Neural crest cell (in vitro differentiated cells): ENCODE measurements at places on chromosomes 11 and 22. TPM values are rescaled to one million over a fixed set of nuclear protein-coding genes. Genes with fewer than 3 reads are reported as not detected.

MAJIN gene
- total RNA-seq: not detected in 2 replicates

CACNA1I gene
- 0.07 TPM in 2 replicates for total RNA-seq

DCUN1D5 gene
- total RNA-seq: 38.8 and 39.1 TPM in 2 replicates

DCDC1 gene
- total RNA-seq: 2.3 and 2.6 TPM in 2 replicates

GRCh38 chr22:29621761-29622526 lies 18.5 kb downstream of the NF2 start:
- H3K4me1 ChIP-seq: peaks cover 26% of the 10 kb centered on the region
- no peaks in the 10 kb centered on the region for H3K27me3 ChIP-seq
- no peaks in the 10 kb centered on the region for H3K36me3 ChIP-seq
- no peak overlapping the region for H3K4me3 ChIP-seq

- no peak for DNase-seq
- H3K36me3 ChIP-seq: no peaks in the 10 kb centered on the region
- H3K4me1 ChIP-seq: peaks cover 3% of the 10 kb centered on the region
Measured at GRCh38 chr11:59254286-59254685, 41.6 kb upstream of the MPEG1 start.

DNA sequence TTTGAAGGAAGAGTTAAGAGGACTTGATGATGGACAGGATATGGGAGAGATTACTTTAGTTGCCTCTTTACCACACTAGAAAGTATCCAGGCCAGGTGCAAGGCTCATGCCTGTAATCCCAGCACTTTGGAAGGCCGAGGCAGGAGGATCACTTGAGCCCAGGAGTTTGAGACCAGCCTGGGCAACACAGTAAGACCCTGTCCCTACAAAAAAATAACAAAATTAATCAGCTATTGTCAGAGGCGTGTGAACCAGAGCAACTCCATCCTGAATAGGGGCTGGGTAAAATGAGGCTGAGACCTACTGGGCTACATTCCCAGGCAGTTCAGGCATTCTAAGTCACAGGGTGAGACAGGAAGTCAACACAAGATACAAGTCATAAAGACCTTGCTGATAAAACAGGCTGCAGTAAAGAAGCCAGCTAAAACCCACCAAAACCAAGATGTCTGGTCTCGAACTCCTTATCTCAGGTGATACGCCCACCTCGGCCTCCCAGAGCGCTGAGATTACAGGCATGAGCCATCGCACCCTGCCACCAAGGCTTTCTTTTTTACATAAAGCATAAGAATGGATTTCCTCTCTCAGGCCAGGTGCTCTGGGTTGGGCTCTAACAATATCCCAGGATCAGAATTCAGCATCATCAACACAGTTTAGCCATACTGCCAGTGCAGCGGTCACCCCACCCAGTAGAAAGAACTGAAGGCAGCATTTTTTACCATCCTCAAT lies 17.8 kb downstream of the PI4KA start:
- no peaks in the 10 kb centered on the region for H3K27me3 ChIP-seq
- H3K4me1 ChIP-seq: peaks cover 14% of the 10 kb centered on the region
- no peak for DNase-seq
- H3K4me3 ChIP-seq: no peak overlapping the region

DNA sequence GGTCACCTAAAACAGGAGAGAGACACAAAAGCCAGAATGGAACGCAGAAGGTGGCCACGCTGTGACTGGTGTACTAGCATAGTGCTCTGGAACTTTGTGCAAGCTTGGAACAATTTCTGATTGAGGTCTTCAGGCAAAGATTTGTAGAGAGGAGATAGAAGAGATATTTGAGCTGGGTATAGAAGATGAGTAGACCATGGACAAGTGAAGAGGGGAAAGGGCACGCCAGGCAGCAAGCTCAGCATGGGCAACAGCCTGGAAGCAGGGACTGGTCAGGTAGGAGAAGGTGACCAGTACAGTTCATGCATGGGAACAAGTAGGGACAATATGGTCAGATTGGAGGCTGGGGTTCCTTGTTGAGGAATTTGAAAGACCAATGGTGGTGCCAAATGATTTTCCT lies 24.4 kb downstream of the MYO18B start:
- no peaks in the 10 kb centered on the region for H3K4me1 ChIP-seq
- no peak for DNase-seq
- peaks cover 5% of the 10 kb centered on the region for H3K36me3 ChIP-seq
- H3K27ac ChIP-seq: no peak overlapping the region

DNA sequence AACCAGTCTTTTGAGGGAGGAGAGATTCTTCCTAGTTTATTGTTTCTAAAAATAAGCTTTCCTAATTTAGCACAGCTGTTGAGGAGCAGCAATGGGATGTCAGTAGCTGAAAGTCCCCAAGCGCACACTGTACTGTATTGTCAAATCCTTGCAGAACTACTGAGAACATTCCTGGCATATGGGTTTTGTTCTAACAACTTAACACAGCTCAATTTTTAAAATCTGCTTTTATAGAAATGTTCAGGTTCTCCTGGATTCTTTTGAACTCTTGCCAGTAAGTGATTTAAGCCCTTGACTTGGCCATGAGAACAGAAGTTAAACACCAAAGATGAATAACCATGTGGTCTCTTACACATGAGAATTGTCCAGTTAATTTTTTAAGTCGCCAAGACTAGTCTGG lies 218.6 kb downstream of the FAT3 start:
- no peak overlapping the region for H3K4me3 ChIP-seq
- H3K27ac ChIP-seq: no peak overlapping the region
- peaks cover 19% of the 10 kb centered on the region for H3K4me1 ChIP-seq
- H3K36me3 ChIP-seq: no peaks in the 10 kb centered on the region
- H3K27me3 ChIP-seq: no peaks in the 10 kb centered on the region
- DNase-seq: no peak

DNA sequence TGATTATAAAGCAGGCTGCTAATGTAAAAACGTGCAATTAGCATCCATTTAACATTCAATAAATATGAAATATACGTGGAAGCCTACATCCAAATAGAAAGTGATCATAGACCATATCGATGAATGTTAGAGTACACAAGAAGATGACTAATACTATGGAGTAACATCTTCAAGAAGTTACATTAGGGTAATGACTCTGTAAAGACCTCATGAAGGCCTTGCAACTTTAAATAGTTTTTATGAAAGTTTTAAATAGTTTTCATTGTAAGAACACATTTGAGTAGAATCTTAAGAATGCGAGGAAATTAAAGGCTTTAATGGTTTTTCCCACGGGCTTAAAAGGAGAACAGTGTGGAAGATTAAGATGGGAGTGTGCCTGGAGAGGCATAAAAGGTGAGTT lies 1.4 kb downstream of the TRIM34 start:
- H3K27me3 ChIP-seq: no peaks in the 10 kb centered on the region
- DNase-seq: no peak
- peaks cover 25% of the 10 kb centered on the region for H3K4me1 ChIP-seq
- H3K27ac ChIP-seq: no peak overlapping the region
- H3K36me3 ChIP-seq: peaks cover 2% of the 10 kb centered on the region
- no peak overlapping the region for H3K4me3 ChIP-seq

DNA sequence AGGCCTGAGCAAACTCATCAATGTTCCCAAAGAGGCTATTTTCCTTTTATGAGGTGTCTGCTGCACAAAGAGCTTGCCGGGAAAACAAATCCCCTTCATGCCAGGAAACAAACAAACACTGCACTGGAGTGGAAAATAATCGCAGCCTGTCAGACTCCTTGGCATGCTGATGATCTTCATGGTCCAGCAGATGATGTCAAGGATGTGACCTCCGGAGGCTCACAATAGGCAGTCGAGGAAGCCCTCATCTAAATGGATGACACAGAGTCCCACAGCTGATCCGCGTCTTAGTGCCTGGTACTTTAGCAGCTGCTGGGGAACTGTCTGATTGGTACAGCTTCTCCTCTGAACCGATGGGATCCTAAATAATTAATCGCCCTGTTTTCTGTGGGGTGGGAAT lies 187.6 kb downstream of the TENM4 start:
- peak overlapping the region; percentile 84 for H3K27ac ChIP-seq
- H3K36me3 ChIP-seq: no peaks in the 10 kb centered on the region
- DNase-seq: no peak
- H3K4me3 ChIP-seq: no peak overlapping the region
- H3K4me1 ChIP-seq: peaks cover 30% of the 10 kb centered on the region

GRCh38 chr11:44326615-44327475 lies 16.9 kb upstream of the ALX4 start:
- no peak overlapping the region for H3K4me3 ChIP-seq
- DNase-seq: no peak
- no peaks in the 10 kb centered on the region for H3K36me3 ChIP-seq
- H3K27ac ChIP-seq: no peak overlapping the region
- no peaks in the 10 kb centered on the region for H3K4me1 ChIP-seq

- H3K27me3 ChIP-seq: peaks cover 3% of the 10 kb centered on the region
- H3K36me3 ChIP-seq: no peaks in the 10 kb centered on the region
- H3K4me3 ChIP-seq: no peak overlapping the region
- H3K27ac ChIP-seq: no peak overlapping the region
- DNase-seq: no peak
Measured at GRCh38 chr11:10376061-10376460, 71.2 kb downstream of the ADM start.

GRCh38 chr11:11057472-11057854 lies 199.6 kb upstream of the ZBED5 start:
- H3K4me1 ChIP-seq: no peaks in the 10 kb centered on the region
- no peak overlapping the region for H3K27ac ChIP-seq
- DNase-seq: no peak
- no peak overlapping the region for H3K4me3 ChIP-seq

DNA sequence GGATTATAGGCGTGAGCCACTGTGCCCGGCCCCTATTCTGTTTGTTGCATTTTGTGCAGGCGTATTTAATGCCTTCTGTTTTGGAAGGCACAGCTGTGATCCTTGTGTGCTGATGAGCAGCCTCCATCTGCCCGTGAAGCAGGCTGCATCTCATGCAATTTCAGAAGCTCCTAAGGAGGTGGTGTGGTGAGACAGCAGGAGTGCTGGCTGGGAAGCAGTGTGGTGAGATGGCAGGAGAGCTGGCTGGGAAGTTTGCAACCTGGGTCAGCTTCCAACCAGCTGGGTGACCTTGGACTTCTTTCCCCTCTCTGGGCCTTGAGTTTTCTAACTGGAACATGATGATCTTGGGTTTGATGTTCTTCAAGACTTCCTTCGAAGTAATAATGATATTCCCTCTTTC lies 525.1 kb downstream of the TBC1D22A start:
- no peaks in the 10 kb centered on the region for H3K4me1 ChIP-seq
- DNase-seq: no peak
- H3K4me3 ChIP-seq: no peak overlapping the region
- H3K36me3 ChIP-seq: peaks cover 6% of the 10 kb centered on the region
- no peak overlapping the region for H3K27ac ChIP-seq

- H3K27ac ChIP-seq: no peak overlapping the region
- peaks cover 24% of the 10 kb centered on the region for H3K4me1 ChIP-seq
- no peak for DNase-seq
- peak overlapping the region; percentile 76 for H3K4me3 ChIP-seq
Measured at GRCh38 chr22:50620593-50621355, 7.2 kb downstream of the ARSA start.

DNA sequence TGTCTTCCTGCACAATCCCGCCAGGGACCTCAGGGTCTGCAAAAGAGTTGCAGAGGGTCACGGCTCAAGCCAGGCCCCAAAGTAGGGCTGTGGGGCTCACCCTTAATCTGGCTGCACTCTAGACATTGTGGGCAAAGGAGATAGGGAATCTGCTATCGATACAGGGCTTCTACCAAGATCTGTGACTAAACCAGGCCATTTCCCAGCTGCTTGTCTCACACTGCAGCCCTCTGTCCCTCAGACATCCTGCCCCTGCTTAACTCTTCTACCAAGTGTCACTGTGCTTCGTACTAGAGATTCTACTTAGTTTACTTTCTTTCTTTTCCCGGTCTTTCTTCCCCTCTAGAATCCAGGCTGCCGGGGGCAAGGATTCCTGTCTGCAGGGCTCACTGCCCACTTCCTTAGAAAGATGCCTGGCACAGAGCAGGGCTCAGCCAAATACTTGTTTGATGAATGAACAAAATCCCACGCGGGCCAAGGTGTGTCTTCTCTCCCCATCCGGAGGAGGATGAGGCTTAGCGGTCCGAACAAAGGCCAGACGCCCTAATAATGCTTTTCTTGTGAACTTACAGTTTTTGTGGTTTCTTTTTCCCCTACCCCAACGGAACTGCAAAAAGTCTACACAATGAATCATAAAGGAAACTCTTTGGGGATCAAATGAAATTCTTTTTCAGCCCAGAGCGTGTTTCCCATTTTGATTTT lies 61.3 kb upstream of the ANO1 start:
- DNase-seq: no peak
- no peaks in the 10 kb centered on the region for H3K27me3 ChIP-seq
- no peak overlapping the region for H3K4me3 ChIP-seq
- H3K36me3 ChIP-seq: no peaks in the 10 kb centered on the region
- peaks cover 10% of the 10 kb centered on the region for H3K4me1 ChIP-seq

DNA sequence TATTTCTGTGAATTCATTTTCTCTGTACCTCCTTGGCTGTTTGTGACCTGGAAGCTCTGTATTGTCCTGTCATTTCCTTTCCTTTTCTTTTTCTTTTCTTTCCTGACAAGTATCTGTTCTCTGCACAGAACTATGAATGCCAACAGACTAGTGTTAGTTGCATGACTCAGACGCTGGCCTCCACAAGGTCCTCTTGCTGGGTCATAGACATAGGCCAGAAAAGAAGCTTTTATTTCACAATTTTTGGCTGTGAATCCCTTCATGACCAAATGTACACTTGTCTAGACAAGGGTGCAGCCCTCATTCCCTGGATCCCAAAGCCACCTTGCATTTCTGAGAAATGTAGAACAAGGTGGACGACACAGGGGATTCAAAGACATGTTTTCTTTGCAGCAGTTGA lies 104.1 kb upstream of the MTNR1B start:
- H3K27ac ChIP-seq: no peak overlapping the region
- H3K4me1 ChIP-seq: peaks cover 34% of the 10 kb centered on the region
- no peak for DNase-seq
- H3K4me3 ChIP-seq: no peak overlapping the region
- no peaks in the 10 kb centered on the region for H3K27me3 ChIP-seq

- DNase-seq: no peak
- no peak overlapping the region for H3K4me3 ChIP-seq
- H3K4me1 ChIP-seq: no peaks in the 10 kb centered on the region
Measured at GRCh38 chr11:85845124-85845631, 10.0 kb upstream of the CCDC83 start.

DNA sequence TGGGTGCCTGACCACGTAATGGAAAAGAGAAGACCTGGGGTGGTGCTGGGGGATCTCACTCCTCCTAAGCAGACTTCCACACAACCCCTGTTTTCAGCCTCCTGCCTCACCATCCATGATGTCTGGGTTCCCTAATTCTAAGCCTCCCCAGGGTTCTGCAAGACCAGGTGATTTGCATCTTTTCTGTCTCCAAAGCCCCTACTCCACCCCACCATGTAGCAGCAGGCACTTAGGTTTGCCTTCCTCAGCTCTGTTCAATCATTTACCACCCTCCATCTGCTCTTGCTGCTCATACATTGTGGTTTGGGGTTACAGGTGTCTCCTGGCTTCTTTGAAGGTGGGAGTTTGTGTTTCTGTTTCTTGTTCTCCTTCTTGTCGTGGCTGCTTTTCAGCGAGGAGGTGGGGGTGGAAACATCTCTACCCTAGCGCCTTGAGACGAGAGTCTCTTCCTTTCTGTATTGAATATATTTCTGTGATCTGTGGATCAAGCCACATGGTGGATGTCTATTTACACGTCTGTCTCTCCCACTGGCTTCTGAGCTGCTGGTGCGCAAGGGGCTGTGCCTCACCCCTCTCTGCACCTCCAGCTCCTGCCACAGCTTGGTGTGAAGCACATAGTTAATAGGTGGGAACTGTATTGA lies 6.6 kb upstream of the SSTR3 start:
- no peak overlapping the region for H3K4me3 ChIP-seq
- DNase-seq: no peak
- peaks cover 9% of the 10 kb centered on the region for H3K27me3 ChIP-seq
- H3K4me1 ChIP-seq: no peaks in the 10 kb centered on the region
- H3K27ac ChIP-seq: no peak overlapping the region
- H3K36me3 ChIP-seq: no peaks in the 10 kb centered on the region
